Stimulated activated CD8-positive, alpha-beta memory T cell treated with anti-CD3 and anti-CD28 coated beads, Interleukin-12 subunit alpha, Interleukin-12 subunit beta, amount 100 ng/mL, for 1 hour (primary cell): ENCODE measurements at places on chromosomes 2 and 18.
A peak's percentile ranks its signal among the peaks of the same experiment; 100 is the strongest.

DNA sequence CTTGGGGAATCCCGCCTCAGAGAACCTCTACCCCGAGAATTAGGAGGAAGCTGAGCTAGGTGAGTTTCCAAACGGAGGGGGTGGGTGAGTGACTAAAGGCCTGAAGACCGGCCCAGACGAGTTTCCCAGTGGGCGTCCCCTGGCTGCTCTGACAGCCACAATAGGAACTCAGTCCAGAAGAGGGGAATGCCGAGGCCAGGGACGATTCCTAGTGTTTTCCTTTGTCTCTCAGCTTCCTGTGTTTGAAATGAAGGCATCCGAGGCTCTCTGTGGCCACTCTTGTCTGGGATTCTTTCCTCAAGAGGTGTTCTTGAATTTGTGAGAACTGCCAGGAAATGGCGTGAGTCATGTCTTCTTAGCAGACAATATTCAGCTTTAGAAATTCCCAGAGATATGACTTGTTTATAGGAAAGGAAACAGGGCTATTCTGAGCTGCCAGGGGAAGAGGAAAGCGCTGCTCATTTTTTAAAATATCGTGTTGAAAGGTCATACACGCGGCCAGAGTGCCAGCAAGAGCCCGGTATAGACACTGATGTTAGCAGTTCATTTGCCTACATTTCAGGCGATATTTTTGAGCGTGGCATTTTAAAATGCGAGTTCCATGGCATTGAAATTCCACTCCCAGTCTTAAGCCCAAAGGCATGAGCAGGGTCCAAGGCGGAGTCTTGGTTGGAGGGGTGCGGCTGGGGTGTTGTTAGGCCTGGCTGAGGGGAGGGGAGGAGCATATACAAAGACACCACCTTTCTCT is 169.1 kb upstream of the KLF7 start:
- no peak for DNase-seq

DNA sequence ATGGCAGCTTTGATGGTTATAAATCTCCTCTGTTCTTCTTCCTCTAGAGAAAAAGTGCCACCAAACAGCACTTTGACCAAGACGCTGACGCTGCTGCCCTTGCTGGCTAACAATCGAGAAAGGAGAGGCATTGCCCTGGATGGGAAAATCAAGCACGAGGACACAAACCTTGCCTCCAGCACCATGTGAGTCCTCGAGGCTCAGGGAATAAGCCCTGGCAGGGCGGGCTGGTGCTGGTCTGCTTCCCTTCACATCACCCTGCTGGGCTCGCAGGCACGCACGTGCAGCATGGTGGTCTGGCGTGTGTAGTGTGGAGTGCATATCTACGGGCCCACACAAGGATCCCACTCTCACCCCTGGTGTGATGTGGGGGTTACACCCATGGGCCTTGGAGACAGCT is 19.4 kb upstream of the DGKD start:
- no peak for DNase-seq

DNA sequence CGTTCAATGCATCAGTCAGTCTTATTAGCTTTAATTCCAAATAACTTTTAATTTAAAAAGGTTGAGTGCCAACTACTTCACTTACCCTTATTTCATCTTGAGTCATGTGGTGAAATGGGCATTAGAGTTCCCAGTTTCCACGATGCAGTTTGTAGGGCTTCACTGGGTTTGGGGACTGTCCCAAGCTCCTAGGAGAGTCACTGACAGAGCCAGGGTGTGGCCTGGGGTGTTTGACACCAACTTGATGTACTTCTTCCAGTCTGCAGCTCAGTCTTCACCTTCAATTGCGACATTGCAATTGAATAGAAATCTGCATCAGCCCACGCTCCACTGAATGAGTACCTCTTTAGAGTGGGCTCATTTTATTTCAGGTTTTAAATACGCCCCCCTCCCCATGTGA is 165.3 kb downstream of the ARL4C start:
- no peak for DNase-seq

- no peak for DNase-seq
Measured at GRCh38 chr2:152874955-152875354, 156.5 kb downstream of the ARL6IP6 start.

DNA sequence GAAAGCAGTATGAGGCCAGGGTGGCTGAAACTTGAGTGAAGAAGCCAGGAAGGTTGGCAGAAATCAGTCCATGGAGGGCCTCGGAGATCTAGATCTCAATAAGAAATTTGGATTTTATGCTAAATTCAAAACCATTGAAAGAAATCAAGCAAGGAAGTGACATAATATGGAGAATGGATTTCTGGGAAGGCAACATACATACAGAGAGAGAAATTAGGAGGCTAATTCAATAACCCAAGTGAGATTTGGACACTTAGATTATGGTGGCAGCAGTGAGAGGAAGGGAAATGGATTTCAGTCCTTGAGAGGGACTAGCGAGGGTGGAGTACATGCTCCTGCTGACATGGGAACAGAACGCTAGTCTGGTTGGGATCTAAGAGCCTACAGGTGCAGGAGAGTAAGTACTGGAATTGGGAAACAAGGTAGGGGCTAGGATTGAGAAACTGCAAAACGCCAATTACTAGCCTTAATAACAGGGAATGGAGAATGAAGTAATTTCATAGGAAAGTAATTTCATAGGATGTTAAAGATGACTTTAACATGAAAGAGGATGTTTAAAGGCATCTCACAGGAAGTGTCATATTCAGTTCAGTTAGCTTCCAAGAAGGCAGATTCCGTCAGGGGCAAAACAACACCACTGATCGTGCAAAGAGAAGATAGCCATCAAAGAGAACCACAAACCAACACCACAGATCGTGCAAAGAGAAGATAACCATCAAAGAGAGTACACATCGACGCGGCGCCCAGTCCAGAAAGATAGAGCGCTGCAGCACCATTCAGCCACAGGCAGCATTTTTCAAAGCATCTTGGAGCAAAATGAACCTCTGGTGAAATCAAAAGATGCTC is 27.2 kb downstream of the CDKL4 start:
- DNase-seq: peak; percentile 52

DNA sequence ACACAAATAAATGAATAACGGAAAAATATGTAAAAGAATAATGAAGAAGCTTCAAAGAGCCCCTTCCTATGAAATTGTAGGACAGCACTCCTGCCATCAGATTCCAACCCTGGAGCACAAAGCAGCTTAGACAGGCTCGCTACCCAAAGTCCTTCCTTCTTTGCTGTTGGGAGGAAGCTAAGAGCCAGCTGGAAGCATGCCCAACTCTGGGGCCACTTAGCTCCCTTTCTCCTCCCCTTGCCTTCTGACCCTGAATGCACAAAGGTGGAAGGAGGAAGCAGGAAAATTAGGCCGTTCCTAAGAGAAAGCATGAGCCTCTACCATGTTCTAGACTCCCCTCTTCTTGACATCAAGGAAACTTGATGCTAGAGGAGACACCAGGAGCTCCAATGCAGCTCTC is 700.8 kb downstream of the RNF144A start:
- no peak for DNase-seq

DNA sequence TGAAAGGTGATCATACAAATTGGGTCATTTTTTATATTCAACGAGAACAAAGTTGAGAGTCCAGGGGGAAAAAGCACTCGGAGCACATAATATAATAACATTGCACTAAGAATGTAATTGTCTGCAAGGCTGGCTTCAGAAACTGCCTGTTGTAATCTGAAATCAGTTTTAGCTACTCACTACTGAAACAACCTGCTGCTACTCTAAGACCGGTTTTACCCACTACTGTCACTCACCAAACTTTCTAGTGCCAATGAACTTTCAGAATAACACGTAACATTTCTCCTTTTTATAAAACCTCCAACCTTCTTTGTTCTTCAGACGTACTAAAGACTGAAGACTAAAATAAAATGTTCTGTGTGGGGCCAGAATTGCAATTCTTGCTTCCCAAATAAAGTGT is 11.5 kb upstream of the CYB5A start:
- DNase-seq: no peak

DNA sequence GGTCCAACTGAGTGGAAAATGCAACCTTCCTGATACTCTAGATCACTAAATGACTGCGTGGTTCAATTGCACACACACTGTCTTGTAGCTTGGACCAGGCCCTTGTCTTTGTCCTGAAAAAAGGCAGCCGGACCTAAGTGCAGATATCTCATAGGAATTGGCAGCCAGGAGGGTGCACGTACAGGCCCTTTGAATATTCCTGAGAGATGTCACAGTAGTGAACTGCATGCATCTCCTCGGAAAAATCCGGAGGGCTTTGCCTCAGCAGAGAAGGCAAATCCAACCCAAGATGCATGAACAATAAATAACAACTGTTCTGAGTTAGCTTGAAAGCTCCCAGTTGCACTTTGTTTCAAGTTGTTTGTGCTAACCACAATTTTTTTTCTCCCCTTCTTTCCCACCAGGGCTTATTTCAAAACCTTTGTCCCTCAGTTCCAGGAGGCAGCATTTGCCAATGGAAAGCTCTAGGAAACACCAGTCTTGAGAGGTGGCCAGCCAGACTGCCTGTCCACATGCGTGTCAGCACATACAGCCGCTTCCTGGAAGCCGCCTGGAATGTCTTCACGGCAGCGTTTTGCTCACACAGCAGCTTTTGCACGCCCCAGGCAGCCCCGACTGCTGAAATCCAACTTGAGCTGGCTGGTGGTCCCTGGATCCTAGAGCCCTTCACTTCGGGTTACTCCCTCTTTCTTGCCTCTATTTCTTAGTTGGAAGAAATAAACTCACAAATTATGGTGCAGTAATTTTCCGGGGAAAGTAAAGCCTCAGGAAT is 54.4 kb upstream of the FOSL2 start:
- no peak for DNase-seq

DNA sequence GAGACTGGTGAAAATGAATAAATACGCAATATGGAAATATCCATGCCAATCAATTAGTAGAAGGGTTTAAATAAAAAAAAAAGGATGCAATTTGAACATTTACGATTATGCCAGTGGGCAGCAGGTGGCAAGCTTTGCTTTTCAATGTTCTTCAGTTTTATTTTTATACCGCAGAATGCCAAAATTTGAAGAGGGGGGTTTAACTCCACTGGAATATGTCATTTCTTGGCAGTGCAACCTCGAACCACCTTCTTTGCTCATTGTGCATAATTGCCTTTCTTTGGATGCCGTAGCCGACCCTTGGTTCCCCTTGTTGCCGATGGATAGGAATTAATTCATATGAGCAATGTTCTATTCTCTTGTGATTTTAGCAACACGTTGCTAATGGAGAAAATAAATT is 88.0 kb downstream of the LTBP1 start:
- DNase-seq: no peak

- DNase-seq: no peak
Measured at GRCh38 chr2:188369365-188369764, 77.7 kb downstream of the GULP1 start.

- no peak for DNase-seq
Measured at GRCh38 chr2:61807036-61807757, 46.7 kb downstream of the FAM161A start.

- DNase-seq: no peak
Measured at GRCh38 chr18:34932792-34933466, 108.3 kb upstream of the MAPRE2 start.

DNA sequence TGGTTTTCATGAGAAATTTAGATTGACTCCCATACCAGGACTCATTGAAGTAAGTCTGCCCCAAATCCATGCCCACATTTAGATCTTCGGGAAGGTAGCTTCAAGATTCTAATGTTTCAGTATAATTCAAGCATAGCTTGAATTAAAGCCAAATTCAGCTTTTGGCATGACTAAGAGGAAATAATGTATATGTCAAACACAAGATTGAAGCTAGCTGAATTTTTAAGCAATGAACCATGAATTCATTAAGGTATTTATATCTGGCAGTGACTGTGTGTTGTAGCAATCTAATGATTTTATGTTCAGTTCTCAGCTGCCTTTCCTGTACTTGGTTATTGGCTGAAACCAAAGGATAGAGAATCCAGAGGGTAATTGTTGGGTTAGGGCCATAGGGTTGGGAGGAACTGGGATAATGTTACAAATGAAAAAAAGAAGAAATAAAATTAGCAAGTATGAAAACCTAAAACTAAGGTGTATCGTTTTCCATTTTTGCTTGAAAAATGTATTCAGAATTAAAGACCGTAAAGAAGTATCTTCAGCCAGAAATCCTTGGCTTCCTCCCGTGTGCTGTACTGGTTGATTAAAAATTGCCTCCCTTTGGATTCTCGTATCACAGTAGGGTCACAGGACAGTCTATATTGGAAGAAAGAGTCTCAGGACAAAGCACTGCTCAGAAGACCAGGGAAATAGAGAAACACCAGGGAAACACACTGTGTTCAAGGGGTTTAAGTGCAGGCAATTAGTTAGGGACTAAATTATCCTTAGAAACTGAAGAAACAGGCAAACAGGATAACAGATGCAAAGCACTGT is 119.0 kb upstream of the FN1 start:
- DNase-seq: no peak

GRCh38 chr18:2856547-2857170 is 9.9 kb downstream of the EMILIN2 start:
- DNase-seq: no peak

DNA sequence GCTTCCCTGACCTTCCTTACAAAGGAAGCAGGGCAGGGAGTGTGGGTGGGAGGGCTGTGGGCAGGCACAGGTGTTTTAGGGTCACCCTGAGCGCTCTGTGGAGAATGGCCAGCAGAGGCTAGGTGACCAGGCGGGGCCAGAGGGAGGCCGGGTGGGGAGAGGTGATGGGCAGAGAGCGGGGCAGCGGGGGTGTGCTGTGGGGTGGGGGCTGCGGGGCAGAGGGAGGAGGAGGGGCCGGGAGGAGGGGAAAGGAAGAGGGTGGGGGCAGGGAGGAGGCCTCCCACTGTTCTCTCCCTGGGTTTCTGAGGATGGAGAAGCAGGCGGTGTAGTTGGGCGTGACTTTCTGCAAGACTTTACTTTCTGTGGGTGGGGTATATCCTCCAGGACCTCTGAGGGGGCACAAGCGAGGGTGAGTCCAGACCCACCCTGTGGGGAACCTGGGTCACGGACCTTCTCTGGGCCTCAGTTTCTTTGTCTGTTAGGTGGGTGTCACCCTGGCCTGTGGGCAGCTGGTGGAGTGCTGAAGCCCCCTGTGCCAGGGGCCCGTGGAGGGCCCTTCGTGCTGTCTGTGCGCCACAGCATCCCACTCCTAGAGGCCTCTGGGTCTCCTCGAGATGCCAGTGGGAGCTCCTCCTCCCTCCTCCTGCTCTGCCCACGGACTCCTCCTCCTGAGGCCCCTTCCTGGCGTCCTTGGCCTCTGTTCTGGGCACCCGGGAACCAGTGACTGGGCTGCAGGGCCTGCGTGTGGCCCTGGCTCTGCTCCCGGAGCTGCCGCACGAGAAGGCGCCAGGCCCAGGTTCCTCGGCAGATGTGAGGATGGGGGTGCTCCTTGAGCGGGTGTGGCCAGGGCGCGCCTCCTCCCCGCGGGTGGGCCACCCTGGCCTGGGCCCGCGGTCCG is 6.3 kb upstream of the NEU4 start:
- DNase-seq: no peak
